ENCODE measurements at places on chromosomes 16 and 17. TPM values are rescaled to one million over a fixed set of nuclear protein-coding genes. Genes with fewer than 3 reads are reported as not detected.

Gene KRT36
- total RNA-seq, result not detected

Gene CX3CL1
- total RNA-seq, result 45.5 TPM

- DNase-seq, result peak; percentile 78
- no peaks in the 10 kb centered on the region for H3K27me3 ChIP-seq
- H3K4me1 ChIP-seq, result no peaks in the 10 kb centered on the region
These were observed 129.7 kb upstream of the CHMP6 start for GRCh38 chr17:80861892-80862291.

DNA sequence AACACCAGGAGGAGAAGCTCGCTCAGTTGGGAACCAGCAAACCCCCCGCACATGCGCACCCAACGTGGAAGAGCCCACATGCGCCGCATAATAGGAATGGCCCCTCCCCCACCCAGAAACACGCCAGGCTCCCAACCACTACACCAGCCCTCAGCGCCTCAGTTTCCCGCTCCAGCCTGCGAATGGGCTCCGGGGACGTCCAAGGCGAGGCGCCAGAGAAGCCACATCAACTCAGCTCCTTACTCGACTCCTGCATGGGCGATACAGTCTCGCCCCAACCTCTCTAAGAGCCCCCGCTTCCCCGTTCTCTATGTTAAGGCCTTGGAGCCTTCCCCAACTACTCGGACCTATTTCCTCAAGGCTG is 504 bp downstream of the SRSF1 start:
- no peaks in the 10 kb centered on the region for H3K27me3 ChIP-seq
- peaks cover 8% of the 10 kb centered on the region for H3K4me1 ChIP-seq
- H3K4me3 ChIP-seq, result peak overlapping the region; percentile 90
- peak overlapping the region; percentile 58 for H3K27ac ChIP-seq
- peaks cover 2% of the 10 kb centered on the region for H3K36me3 ChIP-seq

- no peaks in the 10 kb centered on the region for H3K27me3 ChIP-seq
- no peaks in the 10 kb centered on the region for H3K36me3 ChIP-seq
- DNase-seq, result no peak
These were observed 148.4 kb downstream of the TOX3 start for GRCh38 chr16:52398491-52398960.

DNA sequence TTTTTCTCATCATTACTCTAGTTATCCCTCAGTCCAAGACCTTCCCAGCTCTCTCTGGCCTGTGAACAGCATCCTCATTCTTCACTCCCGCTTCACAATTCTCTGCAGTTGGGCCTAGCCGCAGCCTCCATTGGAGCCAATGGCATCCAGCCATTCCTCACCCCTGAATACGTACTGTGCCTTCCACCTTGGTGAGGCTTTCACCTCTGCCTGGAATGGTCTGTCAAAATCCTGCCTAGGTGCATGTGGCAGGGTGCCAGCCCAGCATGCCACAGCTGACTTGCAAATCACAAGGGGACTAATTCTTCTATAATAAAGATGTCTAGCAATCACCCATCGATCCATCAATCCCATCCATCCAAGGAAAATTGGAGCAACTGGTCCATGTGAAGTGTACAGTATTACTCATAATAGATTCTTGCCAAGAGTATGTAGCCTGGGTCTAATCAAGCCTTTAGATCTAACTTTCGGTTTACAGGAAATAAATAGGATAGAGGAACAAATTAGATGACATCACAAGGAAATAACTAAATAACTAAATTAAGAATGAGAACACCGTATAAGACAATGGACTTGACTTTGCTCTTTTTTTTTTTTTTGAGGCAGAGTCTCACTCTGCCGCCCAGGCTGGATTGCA is 5.1 kb upstream of the CX3CL1 start:
- H3K27me3 ChIP-seq, result no peaks in the 10 kb centered on the region
- H3K4me1 ChIP-seq, result no peaks in the 10 kb centered on the region
- no peaks in the 10 kb centered on the region for H3K36me3 ChIP-seq

DNA sequence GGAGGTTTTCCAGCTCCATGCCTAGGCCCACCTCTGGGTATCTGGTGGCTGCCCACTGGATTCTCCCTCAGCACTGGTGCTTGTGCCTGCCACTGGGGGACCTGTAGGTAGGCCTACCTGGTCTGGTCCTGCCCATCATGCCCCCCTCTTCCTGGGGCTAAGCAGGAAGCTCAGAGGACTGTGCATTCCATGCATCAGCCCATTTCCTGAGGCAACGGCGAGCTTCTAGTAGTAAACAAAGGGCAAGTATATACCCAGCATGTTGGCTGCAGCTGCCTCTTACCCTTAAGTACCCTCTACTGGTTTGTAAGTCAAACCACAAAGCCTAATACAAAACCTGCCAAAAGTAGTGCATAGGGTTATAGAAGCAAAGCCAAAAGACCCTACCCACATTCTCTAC is 37.5 kb downstream of the SDR42E1 start:
- no peaks in the 10 kb centered on the region for H3K27me3 ChIP-seq
- no peak for DNase-seq
- H3K4me1 ChIP-seq, result no peaks in the 10 kb centered on the region
- H3K36me3 ChIP-seq, result no peaks in the 10 kb centered on the region

Gene EVPL
- 0.21 TPM for total RNA-seq

Gene PSMD3
- 60.5 TPM for total RNA-seq

DNA sequence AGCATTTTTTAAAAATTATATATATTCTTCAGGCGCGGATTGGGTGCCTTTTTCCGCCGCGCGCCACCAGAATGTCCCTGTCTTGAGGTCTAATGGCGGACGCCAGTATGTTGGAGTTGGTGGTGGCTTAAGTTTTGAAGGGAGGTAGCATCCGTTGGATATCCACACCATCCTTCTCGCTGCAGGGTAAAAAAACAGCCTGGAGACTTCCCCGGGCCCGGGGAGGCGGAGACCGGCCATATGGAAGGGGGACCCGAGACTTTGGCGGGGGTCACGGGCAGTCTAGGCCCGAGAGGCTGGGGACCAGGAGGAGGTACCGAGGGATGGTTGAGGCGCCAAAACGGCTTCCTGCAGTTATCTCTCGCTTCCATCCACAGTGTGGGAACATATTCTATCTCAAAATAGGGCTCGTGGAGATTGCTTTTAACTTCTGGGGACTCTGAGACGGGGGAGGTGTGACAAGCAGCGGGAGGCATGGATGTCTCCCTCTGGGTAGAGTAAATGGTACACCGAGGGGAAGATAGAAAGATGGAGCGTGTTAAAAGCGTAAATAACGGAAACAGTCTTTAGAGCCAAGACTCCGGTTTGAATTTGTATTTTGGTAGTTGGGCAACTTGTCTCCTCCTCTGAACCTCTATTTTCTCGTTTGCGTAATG is at the start of gene SF3B3:
Gene SF3B3, plus strand, starts transcription at position 74 of the 656 bp plus-strand sequence. CDS start 2,841 bp downstream, outside the sequence.
- peak; percentile 77 for DNase-seq
- H3K4me1 ChIP-seq, result peaks cover 5% of the 10 kb centered on the region
- H3K36me3 ChIP-seq, result peaks cover 2% of the 10 kb centered on the region
- H3K27ac ChIP-seq, result peak within 1 kb of the TSS; percentile 77
- H3K27me3 ChIP-seq, result no peaks in the 10 kb centered on the region

- H3K4me1 ChIP-seq, result no peaks in the 10 kb centered on the region
- no peaks in the 10 kb centered on the region for H3K27me3 ChIP-seq
- H3K36me3 ChIP-seq, result no peaks in the 10 kb centered on the region
- H3K27ac ChIP-seq, result no peak overlapping the region
- H3K4me3 ChIP-seq, result no peak overlapping the region
- no peak for DNase-seq
These were observed 45.1 kb downstream of the AHSP start for GRCh38 chr16:31572821-31573220.

DNA sequence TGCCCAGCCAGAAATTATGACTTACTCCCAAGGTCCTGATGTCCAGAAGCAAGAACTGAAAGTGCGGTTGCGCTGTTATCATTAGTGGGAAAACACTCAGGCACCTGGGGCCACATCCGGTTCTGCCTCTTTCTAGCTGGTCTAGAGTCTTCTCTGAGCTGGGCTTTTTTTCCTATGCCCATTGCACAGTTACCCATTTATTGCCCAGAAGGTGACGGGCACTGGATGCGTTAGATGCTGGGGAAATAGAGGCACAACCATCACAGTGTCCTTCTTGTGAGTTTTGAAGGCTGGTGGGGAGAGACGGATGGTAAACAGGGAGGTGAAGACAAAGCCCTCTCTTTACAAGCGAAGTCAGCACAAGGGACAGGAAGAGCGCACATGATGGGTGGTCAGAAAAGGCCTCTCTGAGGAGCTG is 37.7 kb downstream of the PLCG2 start:
- H3K36me3 ChIP-seq, result no peaks in the 10 kb centered on the region
- H3K27ac ChIP-seq, result no peak overlapping the region
- no peaks in the 10 kb centered on the region for H3K27me3 ChIP-seq
- no peak for DNase-seq

DNA sequence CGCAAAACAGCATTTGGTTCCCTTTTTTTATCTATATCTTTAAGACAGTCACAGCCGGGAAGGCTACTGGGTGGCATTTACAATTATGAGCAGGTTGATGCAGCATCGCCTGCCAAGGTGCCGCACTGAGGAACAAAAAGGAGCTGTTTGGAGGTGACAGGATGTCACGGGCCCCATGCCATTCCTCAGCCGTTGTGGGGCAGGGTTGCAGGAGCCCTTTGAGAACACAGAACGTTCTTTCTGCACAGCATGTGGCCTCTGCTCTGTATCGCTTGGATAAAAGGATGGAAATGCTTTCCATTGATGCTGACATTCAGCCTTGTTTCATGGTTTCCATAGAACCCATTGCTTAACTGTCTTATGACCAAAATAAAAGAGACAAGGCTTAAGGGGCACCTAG is 141.9 kb upstream of the CDH5 start:
- H3K4me1 ChIP-seq, result no peaks in the 10 kb centered on the region
- H3K27ac ChIP-seq, result no peak overlapping the region
- no peaks in the 10 kb centered on the region for H3K27me3 ChIP-seq
- no peak for DNase-seq
- no peaks in the 10 kb centered on the region for H3K36me3 ChIP-seq

Gene SLC5A11
- not detected for total RNA-seq

DNA sequence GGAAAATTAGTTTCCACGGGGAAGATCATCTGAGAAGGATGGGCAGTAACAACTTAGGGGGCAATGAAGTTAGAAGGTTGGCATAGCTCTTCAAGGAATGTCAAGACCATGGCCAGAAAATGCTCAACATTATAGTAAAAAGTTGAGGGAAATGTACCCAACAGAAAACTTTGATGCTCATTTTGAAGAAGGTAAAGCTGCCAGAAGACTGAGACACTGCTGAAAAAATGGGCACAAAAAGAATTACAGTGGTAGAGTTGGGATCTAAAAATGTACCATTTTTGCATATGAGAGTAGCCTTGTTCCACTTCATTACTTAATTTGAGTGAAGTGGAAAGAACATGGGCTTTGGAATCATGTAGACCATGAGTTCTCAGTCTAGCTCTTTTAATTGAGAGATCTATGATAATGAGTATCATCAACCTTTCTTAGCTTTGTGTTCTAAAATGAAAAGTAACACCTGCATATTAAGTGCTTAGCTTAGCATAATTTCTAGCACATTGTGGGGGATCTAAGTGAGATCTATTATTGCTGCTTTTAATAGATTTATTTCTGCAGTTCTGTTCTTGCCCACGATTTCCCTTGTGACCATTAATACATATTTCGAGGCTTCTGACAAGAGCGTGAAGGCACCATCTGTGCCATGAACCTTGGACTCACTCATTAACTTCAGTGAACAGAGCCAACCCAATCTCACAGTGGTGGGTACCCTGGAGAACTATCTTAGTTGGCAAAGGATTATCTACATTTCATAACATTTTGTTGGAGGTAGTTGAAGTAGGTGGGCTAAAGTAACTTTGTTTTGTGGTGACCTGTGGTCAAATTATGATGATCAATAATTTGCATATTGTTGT is 3.0 kb downstream of the NACA2 start:
- no peaks in the 10 kb centered on the region for H3K27me3 ChIP-seq
- H3K4me3 ChIP-seq, result no peak overlapping the region
- H3K27ac ChIP-seq, result no peak overlapping the region
- H3K4me1 ChIP-seq, result no peaks in the 10 kb centered on the region

GRCh38 chr16:47387026-47387734 is 73.7 kb downstream of the ITFG1 start:
- no peak for DNase-seq
- no peaks in the 10 kb centered on the region for H3K36me3 ChIP-seq
- H3K4me1 ChIP-seq, result no peaks in the 10 kb centered on the region
- no peak overlapping the region for H3K4me3 ChIP-seq

DNA sequence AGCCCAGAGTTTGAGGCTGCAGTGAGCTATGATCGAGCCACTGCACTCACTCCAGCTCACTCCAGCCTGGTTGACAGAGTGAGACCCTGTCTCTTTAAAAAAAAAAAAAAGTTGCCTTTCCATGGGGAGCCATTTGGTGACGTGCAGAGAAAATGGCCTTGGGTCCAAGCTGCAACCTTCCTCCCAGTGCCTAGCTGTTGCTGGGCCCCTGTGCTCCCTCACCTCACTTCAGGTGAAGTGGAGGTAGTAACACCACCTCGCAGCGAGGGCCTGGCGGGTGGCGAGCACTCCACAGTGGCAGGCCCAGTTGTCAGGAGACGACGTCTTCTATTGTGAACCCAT is 17.4 kb downstream of the SYT17 start:
- no peak overlapping the region for H3K4me3 ChIP-seq
- DNase-seq, result no peak
- no peaks in the 10 kb centered on the region for H3K36me3 ChIP-seq
- H3K4me1 ChIP-seq, result no peaks in the 10 kb centered on the region
- H3K27me3 ChIP-seq, result no peaks in the 10 kb centered on the region

Measured in aorta (tissue), 5 donors.